SK-N-DZ (cell line): ENCODE measurements at places on chromosomes 2 and 18.
A peak's percentile ranks its signal among the peaks of the same experiment; 100 is the strongest.

GRCh38 chr18:27413495-27414401 lies 228.6 kb upstream of the CHST9 start:
- peak; percentile 54 for DNase-seq

- DNase-seq, result no peak
Measured at GRCh38 chr2:233416706-233417105, 62.4 kb downstream of the DGKD start.

DNA sequence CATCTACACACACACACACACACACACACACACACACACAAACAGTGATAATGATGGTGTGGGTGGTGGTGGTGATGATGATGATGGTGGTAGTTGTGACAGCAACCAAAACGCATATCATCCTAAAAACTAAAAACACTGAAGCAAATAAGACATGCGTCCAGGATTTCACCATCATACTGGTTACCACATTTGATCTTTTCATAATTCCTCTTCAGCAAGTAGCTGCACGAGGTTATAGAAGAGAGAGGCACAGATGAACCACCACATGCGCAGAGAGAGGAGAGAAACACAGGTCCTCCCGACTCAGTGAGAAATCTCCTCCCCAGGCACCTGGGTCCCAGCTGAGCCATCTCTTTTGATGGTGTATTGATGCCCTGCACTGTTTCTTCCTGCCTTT lies 393.3 kb downstream of the METTL4 start:
- DNase-seq, result no peak

DNA sequence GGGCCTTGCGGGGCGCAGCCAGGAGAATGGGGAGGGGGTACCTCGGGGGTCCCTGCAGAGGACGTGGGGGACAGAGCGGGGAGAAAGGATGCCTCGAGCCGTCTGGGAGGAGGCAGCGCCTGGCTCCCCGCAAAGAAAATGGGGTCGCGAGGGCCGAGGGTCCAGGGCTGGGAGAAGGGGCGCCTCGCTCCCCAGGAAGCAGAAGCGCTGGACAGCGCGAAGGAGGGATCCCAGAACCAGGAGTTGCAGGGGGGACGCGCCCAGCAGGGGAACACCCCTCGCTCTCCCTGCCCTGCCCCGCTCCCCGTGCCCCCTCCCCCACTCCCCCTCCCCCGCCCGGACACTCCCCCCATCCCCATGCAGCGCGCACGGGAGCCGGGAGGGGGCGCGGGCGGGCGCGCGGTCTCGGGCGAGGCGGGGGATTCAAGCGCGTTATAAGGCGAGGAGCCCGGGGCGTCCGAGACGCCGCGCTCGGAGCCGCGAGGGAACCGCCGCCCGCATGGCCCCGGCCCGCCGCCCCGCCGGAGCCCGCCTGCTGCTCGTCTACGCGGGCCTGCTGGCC lies at the start of gene ERFE:
Gene ERFE, plus strand, starts transcription at position 462 of the 562 bp plus-strand sequence. Its CDS starts 38 bp downstream, at position 500.
- peak; percentile 45 for DNase-seq
